ENCODE measurements at places on chromosomes 12 and 14.
A peak's percentile ranks its signal among the peaks of the same experiment; 100 is the strongest.

- peak; percentile 96 for DNase-seq
Measured at GRCh38 chr12:121799842-121800693, 3.7 kb upstream of the SETD1B start.

DNA sequence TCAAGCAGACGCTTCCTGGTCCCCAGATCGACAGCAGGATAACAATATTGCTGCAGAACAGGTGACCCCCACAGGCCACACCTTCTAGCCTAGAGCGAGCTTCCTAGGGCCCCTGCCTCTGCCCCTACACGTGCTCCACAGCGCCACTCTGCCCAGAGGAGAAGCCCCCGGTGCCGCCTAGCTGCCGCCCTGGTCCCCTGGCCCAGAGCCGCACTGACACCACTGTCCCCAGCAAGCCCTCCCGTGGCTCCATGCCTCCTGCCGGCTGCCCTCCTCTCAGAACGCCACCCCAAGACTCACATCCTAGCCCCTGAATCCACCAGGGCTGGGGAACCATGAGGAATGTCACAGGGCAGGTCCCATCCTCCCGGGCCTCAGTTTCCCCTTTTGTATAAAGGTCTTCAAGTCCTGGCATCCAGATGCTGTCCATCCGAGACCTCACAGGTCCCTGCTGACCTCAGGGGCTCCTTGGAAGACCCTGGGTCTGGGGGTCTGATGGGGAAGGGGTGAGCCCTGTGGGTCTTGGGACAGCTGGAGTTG, 31.0 kb downstream of the JAG2 start:
- DNase-seq = no peak

- DNase-seq = no peak
Measured at GRCh38 chr12:68425998-68426397, 93.8 kb upstream of the MDM1 start.

GRCh38 chr12:91885851-91886731, 259.6 kb downstream of the BTG1 start:
- DNase-seq = no peak

DNA sequence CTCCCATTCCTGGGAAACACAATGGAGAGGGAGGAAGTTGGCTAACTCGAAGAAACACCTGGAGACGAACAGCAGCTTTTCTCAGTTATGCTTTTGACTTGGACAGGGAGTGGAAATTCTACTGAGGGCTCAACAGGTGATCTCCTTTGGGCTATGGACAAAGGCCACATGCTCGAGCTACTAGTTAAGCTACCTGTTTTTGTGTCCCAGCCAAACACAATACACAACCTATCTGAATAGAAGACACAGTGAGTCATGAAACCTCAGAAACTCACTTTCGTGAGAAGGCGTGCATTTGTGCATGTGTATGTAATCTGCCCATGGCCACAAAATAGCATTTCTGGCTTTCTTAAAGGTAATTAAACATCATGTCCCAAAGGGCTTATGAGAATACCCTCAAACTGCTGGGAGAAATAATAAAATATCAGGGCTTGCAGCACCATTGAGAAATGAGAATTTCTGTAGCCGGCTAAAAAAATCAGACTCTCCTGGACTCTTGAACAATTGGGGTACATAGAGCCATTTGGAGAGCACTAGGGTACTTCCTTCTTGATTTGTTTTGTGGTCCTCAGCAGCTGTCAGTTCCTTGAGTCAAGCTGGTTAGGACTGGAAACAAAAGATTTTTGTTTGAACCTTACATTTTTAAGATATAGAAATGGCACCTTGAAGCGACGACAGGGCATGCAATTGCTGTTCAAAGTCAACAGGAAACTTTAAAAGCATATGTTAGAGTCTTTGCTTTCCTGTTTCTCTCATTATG, 85.5 kb upstream of the PTHLH start:
- no peak for DNase-seq

DNA sequence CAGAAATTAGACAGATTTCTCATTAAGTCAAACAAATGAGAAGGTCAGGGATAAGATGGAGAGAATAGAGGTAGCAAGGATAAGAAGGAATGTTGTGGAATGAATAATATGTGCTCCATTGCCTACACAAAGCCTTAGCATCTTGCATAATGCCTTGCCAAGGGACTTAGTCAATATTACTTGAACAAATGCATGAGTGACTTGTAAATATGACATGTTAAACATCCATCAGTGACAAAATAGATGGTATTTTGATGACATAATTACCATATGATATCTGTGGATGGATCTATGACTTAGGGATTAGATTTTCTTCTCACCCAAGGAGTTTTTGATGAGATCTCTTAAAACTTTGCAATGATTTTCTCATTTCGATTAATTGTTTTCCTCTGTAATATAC, 194.1 kb upstream of the RASSF8 start:
- no peak for DNase-seq

GRCh38 chr12:75870878-75871277, 160.7 kb downstream of the PHLDA1 start:
- no peak for DNase-seq

- DNase-seq = no peak
Measured at GRCh38 chr14:28381656-28382055, 384.9 kb upstream of the FOXG1 start.

- DNase-seq = no peak
Measured at GRCh38 chr14:104771374-104771773, 18.4 kb downstream of the SIVA1 start.

GRCh38 chr14:84195514-84195913, 1334.4 kb upstream of the FLRT2 start:
- DNase-seq = no peak

DNA sequence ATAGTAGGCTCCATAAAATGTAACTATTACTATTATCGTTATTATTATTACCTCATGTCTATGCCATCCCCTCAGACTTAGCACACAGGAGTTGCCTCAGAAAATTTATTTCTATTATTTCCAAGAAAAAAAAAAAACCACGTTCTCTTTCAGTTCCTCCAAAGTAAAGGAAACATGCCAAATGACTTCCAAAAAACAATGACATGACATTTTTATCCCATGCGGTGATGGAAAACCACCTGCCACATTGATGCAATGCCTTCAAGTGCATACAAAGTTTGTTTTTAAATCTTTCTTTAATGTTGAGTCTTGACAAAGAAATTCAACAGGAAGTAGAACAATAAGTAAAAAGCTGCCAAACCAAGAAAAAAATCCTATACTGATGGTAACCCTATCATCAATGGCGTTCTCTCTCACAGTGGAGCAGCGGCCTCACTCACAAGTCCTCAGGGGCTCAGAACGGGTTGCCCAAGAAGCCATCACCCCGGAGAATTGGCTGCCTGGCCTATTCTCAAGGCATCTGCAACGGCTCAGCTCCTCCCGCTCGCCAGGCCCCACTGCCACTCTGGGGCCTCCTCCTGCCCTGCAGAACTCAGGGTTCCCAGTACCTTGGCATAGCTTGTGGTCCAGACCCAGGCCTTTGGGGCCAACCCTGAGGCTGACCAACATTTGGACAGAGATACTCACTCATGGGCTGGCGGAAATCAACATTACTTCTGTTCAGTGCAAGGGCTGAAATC, 51.9 kb downstream of the SERPINA3 start:
- DNase-seq = no peak

DNA sequence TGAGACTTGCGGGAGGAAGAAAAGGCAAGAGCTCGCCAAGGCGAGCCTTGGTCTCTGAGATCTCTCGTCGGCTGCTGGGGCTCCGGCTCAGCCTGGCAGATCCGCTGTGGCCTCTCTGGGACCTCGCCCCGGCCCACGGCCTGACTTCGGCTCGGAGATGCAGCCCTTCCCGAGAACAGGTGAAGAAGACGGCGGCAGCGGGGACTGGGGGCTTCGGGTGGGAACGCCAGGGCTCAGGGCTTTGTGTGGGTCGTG, 6.0 kb upstream of the HOXC9 start:
- no peak for DNase-seq

- DNase-seq = peak; percentile 30
Measured at GRCh38 chr12:51592034-51592705, 1.1 kb downstream of the SCN8A start.

GRCh38 chr12:42546709-42547108, 42.8 kb downstream of the PRICKLE1 start:
- no peak for DNase-seq

DNA sequence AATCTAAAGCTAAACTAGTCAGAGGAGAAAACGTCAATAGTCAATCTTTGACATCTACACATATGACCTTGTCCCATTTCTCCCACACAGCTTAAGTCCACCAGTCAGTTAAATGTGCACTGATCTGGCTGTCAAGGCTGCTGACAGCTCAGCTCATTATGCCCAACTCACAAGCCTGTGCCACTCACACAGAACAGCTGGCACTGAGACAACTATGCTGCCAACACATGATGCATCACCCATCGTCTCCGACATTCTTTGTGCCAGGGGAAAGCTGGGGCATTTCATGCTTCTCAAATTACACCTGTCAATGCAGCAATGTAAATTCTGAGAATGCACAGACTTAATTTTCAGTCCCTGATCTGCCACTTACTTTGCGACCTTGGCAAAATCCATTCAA, 25.3 kb downstream of the GNS start:
- DNase-seq = peak; percentile 99

DNA sequence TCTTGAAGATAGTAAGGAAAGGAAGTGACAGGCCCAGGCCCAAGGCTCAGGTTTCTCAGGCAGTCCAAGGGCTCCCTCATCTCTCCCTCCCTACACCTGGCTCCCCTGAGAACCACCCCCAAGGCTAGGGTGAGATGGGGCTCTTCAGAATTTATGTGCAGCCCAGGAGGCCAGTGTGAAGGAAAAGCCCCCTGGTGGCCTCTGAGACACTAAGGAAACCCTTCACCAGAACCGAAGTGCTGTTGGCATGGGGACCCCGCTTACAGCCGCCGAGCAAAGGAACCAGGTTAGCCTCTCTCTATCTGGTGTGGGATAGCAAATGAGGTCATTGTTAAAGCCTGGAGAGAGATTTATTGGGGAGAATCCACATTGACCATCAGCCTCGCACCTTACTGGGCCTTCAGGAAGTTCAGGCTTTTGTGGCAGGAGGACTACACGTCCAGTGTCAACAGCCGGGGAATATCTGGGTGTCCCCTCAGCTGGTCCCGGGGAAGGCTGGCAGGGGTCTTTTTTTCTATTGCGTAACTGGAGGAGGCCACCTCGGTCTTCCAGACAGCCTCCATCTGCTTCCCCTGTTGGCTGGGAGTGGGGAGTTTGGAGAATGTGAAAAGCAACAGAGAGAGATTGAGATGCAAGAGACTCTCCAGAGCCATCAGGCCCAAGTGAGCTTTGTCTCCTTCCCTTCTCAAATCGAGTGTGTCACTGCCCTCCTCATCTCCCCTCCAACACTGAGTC, 18.1 kb downstream of the FAM186B start:
- DNase-seq = no peak

DNA sequence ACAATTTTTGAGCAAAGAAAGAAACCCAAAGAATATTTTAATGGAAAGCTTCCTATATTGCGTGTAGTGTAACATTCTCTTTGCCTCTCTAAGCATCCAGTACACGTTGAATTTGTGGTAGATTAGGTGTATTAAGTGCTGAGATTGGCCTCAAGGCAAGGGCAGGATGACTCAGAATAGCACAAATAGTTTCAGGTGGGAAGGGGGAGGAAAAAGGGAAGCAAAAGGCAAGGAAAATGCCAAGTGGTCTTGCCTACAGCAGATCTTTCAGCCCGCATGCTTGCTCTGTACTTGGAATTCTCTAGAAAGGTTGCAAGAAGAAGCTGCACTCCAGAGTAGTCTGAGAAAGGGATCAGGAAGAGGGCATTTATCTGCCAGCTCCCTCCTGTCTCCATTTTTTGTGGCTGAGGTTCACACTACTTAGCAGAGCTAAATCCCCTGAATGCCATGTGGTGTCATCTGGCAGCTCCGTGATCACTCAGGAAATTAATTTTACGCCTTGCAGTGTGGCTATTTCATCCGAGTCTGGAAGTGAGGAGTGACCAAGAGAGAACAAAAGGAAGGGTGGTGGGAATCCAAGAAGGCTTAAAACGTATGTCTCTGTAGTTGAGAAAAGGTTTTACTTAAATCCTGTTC, 28.5 kb downstream of the CDKN1B start:
- no peak for DNase-seq

DNA sequence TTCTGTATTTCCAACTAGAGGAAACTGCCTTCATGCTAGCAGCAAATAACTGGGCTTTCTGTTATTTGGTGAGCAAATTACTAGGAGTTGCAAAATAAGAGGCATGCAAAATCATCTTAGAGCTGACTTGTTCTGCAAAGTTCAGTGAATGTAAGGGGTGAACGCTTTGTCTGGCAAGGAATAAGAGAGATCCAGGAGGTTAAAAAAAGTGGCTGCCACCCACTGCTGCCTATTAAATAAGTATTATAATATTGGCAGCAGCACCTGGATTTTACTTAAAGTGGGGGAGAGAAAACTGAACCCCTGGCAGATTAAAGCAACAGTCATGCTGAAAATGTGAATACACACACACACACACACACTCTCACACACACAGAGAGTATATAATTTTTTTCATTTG, 557.0 kb downstream of the FLRT2 start:
- no peak for DNase-seq

GRCh38 chr12:121538699-121539061, 42.1 kb downstream of the KDM2B start:
- peak; percentile 61 for DNase-seq

- peak; percentile 50 for DNase-seq
Measured at GRCh38 chr12:57475271-57476161, 4.2 kb downstream of the ARHGAP9 start.

GRCh38 chr12:127548123-127548553, 718.8 kb upstream of the TMEM132C start:
- no peak for DNase-seq

DNA sequence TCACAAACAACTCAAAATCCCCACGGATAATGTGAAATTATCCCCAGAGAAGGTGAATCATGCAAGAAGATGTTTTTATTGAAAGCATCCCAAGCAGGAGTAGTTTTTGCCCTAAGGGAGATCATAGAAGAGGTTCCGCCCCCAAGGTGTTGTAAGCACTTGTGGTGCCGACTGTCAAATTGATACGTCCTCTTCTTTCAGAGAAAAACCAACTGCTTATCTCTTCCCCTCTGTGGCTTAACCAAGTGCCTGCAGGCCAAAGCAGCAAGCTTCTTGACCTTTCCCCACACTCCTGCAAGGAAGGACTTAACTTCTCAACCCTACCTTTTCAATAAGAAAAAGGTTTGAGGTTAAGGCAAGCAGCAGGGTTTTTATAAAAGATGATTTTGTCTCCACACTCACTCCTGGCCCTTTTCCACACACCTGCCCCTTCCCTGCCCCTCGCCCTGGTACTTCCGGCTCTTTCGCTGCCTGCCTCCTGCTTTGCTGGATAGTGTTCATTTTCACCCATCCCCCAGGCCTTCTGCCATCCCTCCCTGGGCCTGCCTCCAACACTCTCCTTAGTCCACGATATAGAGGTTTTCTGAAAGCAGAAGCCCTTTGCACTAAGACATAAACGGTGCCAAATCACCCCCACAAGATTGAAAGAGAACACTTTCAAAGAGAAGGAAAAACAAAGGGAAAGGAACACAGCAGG, 114.5 kb downstream of the EGLN3 start:
- DNase-seq = no peak

GRCh38 chr12:90593596-90594295, 361.2 kb downstream of the CCER1 start:
- DNase-seq = no peak

Data from ACHN (cell line).